ENCODE measurements at places on chromosomes 16 and 17.

DNA sequence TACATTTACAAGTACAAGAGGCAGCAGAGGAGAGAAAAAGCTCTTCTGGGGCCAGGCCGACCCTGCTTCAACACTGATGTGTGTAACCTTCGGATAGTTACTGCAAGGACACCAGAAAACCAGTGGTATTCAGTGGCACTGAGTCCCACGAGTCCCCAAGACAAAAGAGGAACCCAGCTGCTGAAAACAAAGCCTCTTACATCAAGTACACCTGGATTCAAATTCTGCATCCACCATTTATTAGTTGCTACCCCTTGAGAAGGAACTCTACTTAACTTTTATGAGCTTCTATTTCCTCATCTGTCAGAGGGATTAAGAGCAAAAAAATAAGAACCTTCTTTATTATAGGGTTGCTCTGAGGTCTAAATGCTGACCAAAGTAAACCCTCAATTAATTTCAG lies 2.6 kb downstream of the EARS2 start:
- DNase-seq: no peak

DNA sequence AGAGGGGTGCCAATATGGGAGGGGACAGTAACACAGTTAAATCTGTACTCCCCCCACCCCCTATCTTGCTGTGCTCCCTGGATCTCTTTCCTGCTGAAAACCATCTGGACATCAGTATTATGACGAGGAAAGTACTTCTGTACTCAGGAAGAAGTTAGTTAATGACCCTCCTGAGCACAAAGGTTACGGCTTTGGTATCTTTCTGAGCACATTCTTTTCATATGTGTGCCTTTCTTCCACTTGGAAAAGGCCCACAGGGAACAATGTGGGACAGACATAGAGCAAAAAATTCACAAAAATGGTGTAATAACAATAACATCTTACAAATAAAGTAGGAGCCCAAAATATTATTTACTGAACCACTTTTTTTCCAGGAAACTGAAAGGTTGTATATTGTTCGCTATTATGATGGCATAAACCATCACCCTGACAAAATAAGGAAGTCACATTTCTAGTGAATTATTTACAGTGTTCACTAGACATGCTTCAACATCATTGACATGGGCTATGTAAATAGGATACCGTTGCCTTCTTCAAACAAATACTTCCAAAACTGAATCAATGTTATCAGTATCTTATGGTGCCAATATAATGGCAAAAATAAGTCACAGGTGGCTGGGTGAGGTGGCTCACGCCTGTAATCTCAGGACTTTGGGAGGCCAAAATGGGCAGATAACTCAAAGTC lies 5.5 kb downstream of the WIPI1 start:
- no peak for DNase-seq

DNA sequence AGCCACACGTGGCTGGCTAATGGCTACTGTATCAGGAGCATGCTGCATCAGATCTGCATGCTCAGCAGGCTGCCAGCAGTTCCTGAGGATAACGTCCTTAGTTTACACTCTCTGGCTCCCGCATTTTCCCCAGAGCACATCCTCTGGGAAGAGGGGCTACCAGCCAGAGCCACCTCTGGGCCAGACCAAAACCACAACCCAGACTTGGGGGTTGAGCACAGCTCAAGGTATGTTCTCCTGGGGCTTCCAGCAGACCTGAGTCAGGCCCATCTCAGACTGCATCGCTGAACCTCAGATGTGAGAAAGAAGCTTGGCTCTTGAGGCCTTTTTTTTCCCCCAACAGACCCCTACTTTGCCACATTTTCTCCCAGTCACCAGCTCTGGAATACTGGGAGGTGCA lies 23.7 kb upstream of the WSCD1 start:
- no peak for DNase-seq

GRCh38 chr17:63842173-63842539 lies 329 bp downstream of the SMARCD2 start:
- DNase-seq: no peak

GRCh38 chr17:61478026-61478789 lies 26.0 kb downstream of the TBX4 start:
- no peak for DNase-seq
